ENCODE measurements at places on chromosomes 12 and 14. TPM values are rescaled to one million over a fixed set of nuclear protein-coding genes. Genes with fewer than 3 reads are reported as not detected.

DNA sequence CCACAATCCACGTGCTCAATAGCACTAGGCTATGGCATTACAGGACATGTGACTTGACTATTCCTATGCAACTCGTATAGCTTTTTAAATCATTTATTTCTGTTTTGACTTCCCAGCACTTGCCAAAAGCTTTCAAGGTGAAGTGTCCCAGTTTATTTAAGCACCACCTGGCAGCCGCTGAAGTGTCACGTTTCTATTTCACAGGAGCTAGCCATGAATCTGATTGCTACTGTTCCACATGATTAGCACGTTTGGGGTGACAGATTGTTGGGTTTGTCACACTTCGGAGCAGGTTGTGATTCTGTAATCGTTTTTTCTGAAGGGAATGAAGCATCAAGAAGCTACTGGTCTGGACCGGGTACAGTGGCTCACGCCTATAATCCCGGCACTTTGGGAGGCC is 39.9 kb upstream of the BICDL1 start:
- DNase-seq, result no peak

Gene IKBIP
- 81.4 TPM for total RNA-seq

Gene LYZ
- not detected for total RNA-seq

GRCh38 chr14:68701001-68701741 is 91.7 kb downstream of the ZFP36L1 start:
- DNase-seq, result no peak

DNA sequence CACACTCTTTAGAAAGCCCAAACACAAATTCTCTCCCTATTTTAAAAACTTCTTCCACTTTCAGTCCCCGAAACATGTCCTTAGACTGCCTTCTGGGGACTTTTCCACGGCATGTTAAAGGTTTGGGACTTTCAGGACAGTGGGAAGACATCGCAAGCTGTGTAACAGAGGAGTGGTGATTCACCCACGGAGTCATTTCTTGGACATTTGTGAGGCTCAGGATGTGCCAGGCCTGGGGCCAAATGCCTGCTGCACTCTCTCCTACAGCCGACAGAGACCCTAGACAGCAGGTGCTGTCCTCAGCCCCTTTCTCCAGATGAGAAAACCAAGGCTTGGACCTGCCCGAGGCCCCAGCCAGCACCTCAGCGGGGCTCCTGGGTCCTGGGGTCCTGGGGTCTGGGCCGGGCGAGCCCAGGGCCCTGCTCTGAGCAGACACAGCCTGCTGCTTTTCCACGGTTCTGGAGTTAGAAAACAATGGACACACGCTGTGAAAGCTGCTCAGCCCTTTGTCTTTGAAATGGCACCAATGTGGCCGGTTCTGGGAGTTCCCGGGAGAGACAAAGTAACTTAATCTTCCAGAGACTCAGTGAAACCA is 370.2 kb upstream of the SFSWAP start:
- DNase-seq, result no peak

Data from Daoy (cell line).